NCI-H1930 (cell line): ENCODE measurements at places on chromosomes 12 and 14.

DNA sequence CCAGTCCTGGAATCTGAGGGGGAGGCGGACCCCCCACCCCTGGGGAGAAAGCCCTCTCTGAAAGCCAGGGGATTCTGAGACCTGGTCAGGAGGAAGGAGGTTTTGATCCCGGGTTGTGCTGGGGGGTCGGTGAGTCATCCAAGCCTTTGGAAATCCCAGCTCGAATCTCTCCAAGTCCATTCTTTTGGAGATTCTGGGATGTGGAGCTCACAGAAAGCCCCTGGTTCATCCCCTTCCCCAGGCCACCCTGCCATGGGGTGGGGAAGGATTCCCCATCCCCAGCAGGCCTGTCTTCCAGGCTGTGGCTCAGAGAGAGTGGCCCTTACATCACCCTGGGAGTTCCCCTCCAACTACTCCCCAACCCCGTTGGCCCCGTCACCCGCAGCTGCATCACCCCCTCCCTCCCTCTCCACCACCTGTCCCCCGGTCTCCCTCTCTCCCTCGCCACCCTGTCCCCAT, 14.3 kb downstream of the EXOC3L4 start:
- no peak for DNase-seq

- no peak for DNase-seq
Measured at GRCh38 chr14:79028281-79028680, 858.1 kb downstream of the NRXN3 start.

DNA sequence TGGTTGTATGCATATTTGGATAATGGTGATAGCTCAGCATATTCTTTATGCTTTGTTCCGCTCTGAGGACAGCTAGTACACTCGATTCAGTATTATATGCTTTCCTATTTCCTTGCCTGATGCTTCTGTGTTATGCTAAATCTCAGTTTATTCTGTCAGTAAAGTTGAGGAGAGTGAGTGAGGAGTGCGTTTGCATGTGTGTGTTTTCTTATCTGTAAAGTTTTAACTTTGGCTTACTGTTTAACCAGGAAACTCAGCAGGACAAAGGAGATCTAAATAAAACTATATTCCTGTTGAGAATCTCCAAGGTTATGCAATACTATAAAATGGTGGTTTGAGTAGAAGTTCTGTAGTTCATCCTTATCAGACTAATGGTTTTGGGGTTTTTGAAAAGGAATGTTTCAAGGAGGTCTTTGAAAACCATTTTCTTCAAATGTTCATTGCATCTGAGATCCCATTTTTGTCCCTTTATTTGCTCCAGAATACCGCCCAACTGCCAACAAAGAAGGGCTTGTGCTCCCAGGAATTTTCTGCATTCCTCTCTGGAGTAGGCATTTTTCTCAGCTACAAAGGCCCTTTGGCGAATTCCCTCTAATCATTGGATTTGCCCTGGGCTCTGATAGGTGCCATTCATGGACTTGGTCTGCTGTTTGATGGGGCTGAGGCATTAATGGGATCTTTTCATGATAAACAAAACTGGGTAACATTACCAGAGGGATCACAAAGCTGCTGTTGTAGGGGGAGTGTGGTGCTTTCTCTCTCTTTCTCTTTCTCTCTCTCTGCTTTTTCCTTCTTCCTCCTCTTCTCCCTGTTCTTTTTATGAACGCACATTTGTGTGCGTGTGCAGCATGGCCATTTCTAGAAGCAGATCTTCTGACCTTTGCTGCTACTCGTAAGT, 71.7 kb downstream of the HMGA2 start:
- DNase-seq: no peak

DNA sequence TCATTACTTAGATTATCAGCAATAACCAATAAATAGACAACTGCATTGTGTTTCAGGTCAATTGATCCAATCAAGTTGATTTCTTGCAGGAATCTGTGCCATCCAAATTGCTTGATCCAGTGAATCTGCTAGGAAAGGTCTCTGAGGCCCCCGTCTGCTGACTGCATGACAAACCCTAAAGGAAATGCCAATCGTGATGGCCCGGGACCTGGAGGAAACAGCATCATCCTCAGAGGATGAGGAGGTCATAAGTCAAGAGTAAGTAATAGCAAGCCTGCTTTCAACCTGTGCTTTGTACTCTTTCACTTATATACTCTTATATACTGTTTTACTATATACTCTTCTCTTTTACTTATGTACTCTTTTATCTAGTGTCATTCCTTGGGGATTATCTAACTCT, 1.9 kb downstream of the TTLL5 start:
- DNase-seq: no peak

- no peak for DNase-seq
Measured at GRCh38 chr12:32516230-32516629, 116.9 kb downstream of the FGD4 start.

DNA sequence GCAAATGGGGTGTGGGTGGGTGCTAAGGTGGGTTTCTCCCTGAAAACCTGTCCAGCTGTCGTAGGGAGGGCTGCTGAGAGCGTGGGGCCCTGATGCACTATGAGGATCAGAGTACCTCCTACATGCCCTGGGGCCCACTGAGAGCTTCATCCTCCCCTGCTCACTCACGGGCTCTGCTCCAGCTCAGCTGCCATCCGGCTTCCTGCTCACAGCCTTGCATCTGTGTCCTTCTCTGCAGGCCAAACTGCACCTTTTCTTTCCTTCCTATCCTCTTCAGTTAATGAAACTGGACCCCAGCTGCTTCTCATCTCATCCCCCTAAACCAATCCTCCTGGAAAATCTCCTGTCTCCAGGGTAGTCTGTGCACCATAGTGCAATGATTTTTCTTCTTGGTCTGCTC, 22.2 kb upstream of the GPRC5D start:
- no peak for DNase-seq

DNA sequence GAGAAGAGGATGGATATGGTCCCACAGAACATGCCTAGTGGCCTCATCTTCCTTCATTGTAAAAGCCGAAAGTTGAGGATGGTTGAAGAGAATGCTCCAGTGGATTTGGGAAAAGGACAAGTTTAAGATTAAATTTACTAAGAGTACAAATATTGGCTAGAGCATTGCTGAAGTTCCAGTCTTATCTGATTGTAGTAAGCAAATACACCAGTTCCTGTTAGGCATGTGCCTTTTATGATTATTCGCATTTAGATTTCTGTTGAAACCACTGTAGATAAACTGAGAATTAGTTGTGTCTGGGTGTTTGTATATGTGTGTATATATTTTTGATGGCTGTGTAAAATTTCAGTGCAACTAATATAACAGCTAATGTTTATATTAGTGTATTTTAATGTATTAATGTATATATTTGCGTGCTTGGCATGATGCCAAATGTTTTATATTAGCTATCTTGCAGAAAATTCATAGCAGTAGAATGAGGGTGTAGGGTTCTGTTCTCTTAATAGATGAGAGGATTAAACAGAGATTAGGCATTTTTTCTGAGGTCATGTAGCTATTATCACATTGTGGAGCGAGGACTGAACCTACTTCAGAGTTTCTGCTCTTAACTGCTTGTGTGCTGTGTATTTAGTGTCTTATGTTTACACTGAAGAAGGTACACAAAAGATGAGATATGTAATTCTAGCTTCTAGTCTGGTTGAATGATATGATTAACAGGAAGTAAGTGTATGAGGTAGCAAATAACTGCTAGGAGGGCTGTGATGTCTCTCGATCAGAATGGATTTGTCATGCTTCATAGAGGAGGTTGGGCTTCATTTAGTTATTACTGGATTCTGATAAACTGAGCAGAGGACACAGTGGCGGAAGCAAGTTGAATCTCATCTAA, 21.1 kb downstream of the FKBP3 start:
- DNase-seq: no peak

GRCh38 chr12:87086118-87086891, 830.1 kb upstream of the MGAT4C start:
- DNase-seq: no peak

- no peak for DNase-seq
Measured at GRCh38 chr12:25957793-25958427, 572 bp upstream of the RASSF8 start.

GRCh38 chr12:30515351-30515750, 180.3 kb downstream of the IPO8 start:
- no peak for DNase-seq

- DNase-seq: no peak
Measured at GRCh38 chr12:27143256-27144069, 61.1 kb upstream of the C12orf71 start.

GRCh38 chr12:31005944-31006361, 67.7 kb upstream of the DDX11 start:
- DNase-seq: no peak

DNA sequence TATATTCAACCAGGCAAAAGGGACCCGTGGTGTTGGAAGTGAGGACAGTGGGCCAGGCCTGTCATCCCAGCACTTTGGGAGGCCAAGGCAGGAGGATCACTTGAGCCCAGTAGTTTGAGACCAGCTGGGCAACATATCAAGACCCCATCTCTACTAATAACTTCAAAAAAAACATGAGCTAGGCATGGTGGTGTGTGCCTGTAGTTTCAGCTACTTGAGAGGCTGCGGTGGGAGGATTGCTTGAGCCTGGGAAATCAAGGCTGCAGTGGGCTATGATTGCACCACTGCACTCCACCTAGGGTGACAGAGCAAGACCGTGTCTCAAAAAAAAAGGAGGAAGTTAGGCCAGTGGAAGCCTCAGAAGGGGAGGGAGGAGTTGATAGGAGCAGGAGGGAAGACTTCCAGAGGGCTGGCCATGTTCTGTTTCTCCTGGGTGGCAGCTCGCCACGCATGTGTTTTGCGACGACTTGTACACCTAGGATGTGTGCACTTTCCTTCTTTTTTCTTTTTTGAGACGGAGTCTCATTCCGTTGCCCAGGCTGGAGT, 10.1 kb downstream of the SLC25A29 start:
- DNase-seq: no peak

GRCh38 chr14:32003585-32003984, 73.5 kb upstream of the ARHGAP5 start:
- no peak for DNase-seq

DNA sequence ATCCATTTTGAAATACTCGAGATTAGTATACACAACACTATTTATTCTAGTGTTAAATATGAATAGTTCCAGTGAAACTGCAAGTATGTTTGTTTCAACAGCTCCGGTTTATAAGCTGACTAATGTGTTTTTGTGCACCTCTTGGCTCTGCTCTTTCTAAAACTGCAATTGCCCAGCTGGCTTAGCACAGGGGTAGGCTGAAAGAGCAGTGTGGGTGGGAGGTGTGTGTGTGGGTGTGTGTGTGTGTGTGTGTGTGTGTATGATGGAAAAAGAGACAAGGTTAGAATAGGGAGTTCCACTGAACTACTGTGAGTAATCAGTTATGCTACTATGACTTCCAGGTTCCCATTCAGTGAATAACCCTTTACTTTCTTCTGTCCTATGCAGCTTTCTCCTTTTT, 37.8 kb upstream of the DDHD1 start:
- no peak for DNase-seq

DNA sequence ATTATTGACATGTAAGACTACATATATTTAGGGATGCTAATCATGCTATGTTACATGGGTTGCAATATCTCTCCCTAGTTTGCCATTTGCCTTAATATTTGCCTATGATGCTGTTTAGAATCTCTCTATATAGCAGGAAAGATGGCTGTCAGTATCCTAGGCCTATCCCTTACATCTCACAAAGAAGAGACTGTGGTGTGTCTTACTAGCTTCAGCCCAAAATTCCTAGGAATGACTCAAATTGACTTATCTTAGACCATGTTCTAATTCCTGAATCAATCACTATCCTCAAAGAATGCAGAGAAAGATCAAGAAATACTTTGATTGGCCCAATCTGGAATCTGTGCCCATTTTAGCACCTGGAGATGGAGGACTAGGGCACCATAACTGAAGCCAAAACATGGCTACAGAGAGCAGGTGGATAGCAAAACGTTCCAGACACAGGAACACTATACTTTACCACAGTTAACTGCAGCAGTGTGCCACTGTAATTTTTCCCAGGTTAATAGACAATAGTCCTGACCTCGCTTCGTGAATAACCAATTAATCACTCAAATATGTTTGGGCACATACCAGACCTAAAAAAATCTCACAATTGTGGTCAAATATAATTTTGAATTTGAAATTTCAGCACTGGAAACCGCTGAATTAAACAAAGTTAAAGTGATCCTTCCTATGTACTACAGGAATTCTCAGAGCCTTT, 32.7 kb upstream of the GLIPR1 start:
- no peak for DNase-seq

DNA sequence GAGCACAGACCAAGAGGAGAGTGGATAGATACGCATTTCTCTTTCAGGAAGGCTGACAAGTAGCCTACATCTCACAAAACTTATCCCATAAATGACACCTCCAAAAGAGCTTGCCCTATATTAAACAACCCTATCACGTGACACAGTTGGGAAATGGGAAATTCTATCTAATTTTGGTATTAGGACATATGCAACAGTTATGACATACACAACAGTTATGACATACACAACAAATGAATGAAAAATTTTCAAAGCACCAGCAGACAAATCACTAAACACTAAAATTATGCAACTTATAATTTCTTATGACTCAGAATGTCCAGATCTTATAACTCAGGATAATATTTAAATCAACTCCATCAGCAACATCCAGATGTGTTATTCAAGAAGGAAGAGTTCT, 54.1 kb downstream of the DUSP16 start:
- DNase-seq: no peak

DNA sequence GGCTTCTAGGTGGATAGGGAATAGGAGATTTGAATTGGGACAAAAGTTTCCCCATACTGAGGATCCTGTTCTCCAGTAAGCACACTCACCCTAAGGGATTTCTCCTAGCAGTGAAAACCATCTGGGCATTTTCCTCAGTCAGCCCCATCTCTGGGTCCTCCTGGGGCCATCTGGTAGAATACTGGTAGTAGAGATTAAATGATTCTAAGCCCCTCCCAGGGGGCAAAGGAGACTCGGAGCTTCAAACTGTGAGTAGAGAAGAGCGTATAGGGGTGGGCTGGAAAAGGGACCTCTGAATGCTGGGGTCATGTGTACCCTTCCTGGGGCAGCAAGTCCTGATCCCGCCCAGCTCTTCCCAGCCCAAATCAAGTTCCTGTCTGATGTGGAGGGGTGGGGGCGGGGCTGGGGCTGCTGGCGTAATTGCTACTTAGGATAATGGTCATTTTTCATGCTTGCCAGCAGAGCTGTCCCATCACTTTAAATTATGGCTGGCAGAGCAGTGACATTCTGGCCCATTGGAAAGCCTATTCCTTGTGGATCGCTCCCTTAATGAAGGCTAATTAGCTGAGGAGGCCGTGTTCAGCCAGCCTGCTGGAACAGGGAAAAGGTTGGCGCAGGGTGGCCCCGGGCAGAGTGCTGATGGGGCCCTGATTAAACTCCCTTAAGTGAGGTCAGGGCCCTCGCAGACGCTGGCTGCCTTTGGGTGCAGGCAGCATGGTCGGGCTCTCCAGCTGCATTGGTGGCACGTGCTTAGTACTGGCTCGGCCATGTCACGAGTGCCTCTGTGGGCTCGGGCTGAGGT, 127.8 kb downstream of the TSPAN9 start:
- DNase-seq: no peak

DNA sequence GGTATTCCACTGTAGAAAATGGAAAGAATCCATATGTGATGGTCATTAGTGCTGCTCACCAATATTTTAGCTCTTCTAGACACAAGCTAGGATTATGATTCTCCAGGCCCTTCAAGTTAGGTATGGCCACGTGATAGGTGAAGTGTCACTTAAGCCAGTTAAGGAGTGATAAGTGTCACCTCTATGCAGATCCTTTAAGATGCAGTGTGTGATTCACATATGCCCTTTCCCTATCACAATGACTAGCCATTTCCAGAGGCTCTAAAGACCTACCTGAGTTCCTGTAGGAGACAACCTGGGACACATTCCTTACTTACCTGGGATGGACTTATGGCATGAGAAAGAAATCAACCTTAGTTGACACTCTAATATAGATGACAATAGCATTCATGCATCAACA, 343.2 kb downstream of the NELL2 start:
- no peak for DNase-seq
